ENCODE measurements at places on chromosomes 7 and 10. TPM values are rescaled to one million over a fixed set of nuclear protein-coding genes. Genes with fewer than 3 reads are reported as not detected.

PRSS1 gene
- total RNA-seq: not detected

DNA sequence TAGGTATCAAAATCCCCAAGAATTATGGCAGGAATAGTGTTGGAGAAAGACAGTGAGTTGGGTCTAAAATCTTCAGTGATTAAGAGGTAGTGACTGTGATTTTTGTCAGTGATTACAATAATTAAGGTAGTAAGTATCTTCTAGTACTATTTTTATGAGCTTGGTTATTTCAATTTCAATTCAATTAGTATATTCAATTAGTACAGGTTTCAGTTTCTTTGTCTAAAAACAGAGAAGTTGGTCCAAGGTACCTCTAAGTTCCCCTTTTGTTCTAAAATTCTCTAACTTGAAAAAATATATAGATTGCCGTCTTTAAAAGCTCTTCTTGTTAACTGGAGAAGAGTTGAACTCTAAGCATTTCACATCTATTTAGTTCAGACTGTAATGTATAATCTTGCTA lies 82.9 kb downstream of the OTUD1 start:
- no peak for DNase-seq

- peak; percentile 64 for DNase-seq
Measured at GRCh38 chr7:101138213-101138870, 11.4 kb downstream of the SERPINE1 start.

DNA sequence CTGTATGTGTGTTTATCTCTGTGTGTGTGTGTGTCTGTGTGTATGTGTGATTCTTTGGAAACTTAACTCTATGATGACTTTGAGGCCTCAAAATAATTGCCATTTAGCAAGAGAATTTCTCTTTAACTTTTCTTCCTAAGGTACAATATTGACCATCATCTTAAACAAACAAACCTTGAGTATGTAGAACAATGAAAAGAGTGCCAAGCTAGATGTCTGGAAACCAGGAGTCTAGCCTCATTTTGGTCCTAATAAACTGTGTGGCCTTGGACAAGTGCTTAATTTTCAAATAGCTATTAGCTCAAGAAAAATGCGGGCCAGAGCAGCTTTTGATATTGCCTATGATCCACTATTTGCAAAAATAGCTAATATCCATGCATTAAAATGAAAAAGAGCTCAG lies 119.3 kb downstream of the RNLS start:
- DNase-seq: no peak

DNA sequence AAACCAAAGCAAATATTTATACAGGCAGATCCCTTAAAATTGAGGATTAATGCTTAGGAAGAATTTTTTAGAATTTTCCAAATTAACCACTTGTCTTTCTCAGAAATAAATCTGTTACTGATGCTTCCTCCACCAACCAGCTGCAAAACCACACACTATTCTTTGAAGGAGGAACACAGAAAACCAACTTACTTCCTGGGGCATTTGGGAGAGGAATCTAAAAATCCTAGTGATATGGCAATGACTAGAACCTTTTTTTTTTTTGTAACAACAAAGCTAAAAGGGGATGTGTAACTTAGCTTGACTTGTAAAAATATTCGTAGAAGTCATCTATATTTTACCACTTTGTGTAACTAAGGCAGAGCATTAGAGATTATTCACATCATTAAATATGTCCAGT lies 5.1 kb upstream of the TM9SF3 start:
- no peak for DNase-seq

GRCh38 chr7:46150202-46150601 lies 229.1 kb upstream of the IGFBP3 start:
- no peak for DNase-seq

- DNase-seq: no peak
Measured at GRCh38 chr7:127189074-127189473, 63.7 kb downstream of the GRM8 start.

DNA sequence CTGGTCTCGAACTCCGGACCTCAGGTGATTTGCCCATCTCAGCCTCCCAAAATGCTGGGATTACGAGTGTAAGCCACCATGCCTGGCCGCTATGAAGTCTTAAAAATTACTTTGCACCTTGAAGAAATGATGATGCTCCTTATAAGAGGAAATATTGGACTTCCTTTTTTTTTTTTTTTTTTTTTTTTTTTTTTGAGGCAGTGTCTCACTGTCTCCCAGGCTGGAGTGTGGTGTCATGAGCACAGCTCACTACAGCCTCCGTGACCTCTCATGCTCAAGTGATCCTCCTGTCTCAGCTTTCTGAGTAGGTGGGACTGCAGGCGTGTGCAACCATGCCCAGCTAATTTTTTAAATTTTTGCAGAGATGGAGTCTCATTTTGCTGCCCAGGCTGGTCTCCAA lies 65.3 kb downstream of the KMT2E start:
- no peak for DNase-seq

DNA sequence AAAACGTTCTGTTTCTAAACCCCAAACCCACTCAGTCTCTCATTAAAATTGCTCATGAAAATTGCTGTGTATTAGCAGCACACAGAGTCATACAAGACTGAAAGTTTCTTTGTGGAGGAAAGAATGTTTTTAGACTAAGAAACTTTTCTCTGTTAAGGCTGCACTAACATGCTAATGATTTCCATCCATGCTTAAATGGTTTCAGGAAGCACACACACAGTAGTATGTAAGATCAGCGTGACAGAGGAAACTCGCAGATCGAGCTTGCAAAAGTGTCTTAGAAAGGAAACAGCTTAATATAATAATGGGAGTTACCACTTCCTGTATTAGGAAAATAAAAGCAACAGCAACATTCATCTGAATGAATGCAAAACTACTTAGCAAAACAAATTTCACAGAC lies 112.7 kb downstream of the ICA1 start:
- DNase-seq: no peak

All from occipital lobe (tissue), 3 donors.